NCI-H2107 (cell line): ENCODE measurements at places on chromosomes 16 and 17.

DNA sequence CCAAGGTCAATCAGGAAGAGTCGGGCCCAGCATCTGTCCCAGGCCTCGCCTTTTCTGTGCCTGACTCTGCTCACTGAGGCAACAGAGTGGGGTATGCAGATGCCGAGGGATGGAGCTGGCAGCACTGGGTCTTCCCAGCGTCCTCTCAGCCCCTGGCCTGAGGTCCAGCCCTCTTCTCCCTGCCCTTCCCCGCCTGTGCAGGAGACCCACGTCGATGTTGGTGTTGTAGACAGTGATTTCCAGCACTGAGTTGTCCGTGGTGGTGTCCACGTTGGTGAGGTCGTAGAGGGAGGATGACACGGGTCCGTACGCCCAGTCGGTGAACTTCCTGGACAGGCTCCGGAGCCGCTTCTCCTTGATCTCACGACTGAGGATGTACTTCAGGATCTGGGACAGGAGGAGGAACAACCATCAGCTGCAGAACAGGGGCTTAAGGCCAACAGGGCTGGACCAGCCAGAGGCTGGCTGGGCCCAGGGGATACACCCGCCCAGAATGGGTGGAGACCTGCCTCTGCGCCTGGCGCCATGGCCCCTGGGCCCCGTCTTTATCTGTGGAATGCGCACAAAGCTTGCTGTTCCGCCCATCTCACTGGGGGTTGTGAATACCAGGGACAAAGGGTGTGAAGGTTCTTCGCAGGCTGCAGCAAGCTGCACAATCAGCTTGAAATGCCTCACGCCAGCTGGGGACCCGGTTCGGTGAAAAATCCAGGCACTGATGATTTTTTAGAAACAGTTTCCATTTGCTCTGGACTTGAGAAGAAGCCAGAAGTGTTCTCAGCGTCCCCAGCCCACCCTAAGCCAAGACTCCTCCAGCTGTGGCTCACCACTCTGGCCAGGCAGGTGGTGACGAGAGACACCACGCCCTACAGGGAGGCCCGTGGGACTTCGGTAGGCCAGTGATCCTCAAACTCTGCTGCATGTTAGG lies 27.5 kb downstream of the TRPV3 start:
- DNase-seq: no peak

- DNase-seq: no peak
Measured at GRCh38 chr16:47150067-47150466, 6.3 kb upstream of the NETO2 start.

DNA sequence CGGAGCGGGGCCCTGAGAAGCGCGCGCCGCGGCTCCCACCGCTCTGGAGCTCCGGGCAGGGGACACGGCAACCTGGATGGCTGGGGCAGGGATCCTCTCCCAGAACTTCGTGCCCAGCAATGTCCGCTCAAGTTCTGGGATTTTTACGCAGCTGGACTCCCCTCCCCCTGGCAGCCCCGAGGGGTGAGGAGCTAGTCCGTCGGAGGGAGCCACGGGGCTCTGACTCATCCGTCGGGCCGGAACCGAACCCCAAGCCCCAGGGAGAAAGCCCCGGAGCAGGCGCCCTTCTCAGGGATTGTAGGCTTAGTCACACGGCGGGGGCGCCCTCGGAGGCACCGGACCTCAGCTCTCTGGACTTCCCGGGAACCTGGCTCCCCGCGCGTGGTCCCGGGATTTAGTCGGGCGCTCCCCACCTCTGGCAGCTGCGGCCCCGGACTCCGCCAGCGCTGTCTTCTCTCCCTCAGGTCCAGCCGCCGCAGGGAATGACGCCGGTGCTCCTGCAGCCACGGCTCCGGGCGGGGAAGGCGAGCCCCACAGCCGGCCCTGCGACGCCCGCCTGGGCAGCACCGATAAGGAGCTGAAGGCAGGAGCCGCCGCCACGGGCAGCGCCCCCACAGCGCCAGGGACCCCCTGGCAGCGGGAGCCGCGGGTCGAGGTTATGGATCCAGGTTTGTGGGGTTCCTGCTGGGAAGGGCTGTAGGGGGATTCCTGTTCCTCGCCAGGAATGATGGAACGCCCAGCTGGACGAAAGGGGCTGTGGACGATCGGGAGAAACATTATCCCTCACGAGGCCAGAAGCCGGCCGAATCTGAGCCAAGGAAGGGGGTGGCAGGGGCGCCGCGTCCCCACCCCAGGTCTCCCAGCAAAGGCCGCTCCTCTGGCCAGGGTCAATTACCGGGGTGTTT lies 830 bp downstream of the SPHK1 start:
- no peak for DNase-seq

- no peak for DNase-seq
Measured at GRCh38 chr16:10245002-10245401, 62.8 kb upstream of the GRIN2A start.
